Adipocyte (in vitro differentiated cells): ENCODE measurements at places on chromosomes 11 and 22.

DNA sequence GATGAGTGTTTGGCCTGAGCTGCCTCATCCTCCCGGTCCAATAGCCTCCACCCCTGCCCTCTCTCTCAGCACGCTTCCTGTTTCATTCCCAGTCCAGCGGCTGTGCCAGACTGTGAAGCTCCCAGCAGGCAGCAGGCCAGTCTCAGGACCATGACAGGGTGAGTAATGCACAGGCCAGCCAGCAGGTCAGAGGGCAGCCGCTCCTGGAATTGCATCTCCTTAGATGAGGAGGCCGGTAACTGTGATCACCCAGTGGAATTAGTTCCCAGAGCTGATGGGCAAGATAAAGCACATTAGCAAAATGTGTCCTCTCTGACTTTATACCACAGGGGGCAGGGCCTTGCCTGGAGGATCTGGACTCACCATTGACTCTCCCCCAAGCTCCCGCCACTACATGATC, 251.2 kb downstream of the ETS1 start:
- DNase-seq, result no peak

DNA sequence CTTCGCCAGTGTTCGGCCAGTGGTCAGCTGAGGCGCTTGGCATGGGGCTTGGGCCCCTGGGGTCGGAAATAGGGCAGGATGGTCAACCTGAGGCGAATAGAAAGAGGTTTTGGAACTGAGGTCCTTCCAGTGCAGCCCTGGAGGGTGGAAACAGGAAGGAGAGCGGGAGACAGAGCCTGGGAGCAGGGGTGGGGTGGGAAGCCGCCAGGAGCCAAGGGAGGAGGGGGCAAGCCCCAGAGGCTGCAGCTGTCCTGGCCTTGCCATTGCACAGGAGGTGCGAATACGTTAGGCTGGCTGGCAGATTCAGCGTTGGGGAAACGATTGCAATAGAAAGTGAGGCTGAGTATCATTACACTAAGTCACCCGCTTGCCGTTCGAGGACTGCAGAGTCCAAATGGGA, 13.9 kb upstream of the KCTD17 start:
- DNase-seq, result no peak

- no peak for DNase-seq
Observed at GRCh38 chr11:117730208-117730800, 66.7 kb downstream of the DSCAML1 start.

DNA sequence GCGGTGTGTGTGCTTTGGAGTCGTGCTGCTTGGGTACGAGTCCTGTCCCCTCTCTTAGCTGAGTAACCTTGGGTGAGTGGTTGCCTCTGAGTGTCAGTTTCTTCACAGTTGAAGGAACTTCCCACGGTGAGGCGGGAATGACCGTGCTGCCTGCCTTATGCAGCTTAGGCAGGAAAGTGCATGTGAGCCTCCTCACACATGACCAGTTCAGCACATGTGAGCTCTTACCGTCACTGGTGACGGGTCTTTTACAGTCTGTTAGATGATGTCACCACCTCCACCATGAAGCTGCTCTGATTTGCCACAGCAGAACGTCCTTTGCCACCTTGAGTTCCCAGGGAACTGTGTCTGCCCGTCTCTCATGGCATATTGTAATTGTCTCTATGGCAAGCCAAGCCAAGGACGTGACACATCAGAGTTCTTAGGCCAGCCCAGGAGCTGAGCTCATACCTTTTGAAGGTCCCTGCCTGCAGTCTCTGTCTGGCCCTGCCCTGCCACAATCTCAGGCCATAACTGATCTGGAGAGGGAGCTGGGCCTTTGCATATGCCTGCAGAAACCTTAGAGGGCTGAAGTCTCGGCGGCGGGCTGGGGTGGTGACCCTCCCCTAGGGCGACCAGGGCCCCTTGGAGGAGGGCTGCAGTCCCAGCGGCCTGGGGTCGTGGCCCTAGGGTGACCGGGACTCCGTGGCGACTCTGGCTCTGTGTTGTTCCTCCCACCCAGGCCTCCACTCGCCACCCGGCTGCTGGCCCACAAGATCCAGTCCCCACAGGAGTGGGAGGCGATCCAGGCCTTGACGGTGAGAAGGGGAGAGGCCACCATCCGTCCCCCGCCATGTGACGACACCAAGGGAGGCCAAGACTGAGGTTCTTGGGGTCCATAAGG, 7.8 kb downstream of the GGA1 start:
- DNase-seq, result no peak
